Stimulated activated CD4-positive, alpha-beta T cell treated with anti-CD3 and anti-CD28 coated beads, Interleukin-1b, Interleukin-23, amount 100 ng/mL, for 24 hours (primary cell): ENCODE measurements at places on chromosomes 5 and 9.

DNA sequence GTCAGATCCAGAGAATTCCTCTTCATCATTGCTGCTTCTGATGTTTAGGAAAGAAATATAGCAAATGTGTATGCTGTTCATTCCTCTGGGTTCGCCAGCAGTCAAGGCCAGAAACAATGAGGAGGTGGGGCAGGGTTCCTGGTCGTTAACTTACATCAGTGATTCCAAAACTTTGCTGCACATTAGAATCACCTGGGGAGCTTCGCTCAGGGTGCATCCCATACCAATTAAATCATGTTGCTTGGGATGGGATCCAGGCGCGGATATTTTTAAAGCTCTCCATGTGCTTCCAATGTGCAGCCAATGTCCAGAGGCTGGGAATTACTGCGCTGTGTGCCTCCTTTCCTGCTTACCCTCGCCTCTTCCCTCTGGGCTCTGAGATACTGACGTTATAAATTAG lies 227.9 kb upstream of the KLF9 start:
- DNase-seq: no peak

GRCh38 chr9:9996259-9996658 lies 616.5 kb downstream of the PTPRD start:
- DNase-seq: no peak

- no peak for DNase-seq
Observed at GRCh38 chr9:86470326-86470725, 116.1 kb upstream of the TUT7 start.

- no peak for DNase-seq
Observed at GRCh38 chr5:39440958-39441624, 16.3 kb upstream of the DAB2 start.

- no peak for DNase-seq
Observed at GRCh38 chr9:91427873-91428272, 4.2 kb upstream of the NFIL3 start.

- no peak for DNase-seq
Observed at GRCh38 chr9:86279839-86280238, 2.5 kb downstream of the ISCA1 start.

GRCh38 chr9:135480071-135480939 lies 723 bp downstream of the PPP1R26 start:
- DNase-seq: no peak

GRCh38 chr5:149298842-149299404 lies 27.3 kb downstream of the AFAP1L1 start:
- no peak for DNase-seq

DNA sequence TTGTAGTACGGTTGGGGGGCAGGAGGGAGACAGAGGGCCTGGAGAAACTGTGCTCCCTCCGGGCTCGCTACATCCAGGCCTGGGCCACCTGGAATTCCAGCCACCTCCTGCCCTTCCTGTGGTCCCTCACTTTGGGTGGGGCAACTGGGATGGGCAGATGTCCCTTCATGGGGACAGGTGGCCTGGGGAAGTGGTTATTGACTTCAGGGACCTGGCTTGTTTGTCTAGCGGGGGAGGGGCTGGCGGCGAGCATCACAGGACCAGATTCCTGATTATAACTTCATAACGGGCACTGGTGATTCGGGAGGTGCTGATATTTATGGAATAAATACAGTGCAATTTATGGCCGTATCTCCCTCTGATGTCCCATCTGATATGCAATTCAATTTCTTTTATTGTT lies 20.1 kb upstream of the LAMC3 start:
- DNase-seq: no peak
